NCI-H1048 (cell line): ENCODE measurements at places on chromosomes 7 and 10.

DNA sequence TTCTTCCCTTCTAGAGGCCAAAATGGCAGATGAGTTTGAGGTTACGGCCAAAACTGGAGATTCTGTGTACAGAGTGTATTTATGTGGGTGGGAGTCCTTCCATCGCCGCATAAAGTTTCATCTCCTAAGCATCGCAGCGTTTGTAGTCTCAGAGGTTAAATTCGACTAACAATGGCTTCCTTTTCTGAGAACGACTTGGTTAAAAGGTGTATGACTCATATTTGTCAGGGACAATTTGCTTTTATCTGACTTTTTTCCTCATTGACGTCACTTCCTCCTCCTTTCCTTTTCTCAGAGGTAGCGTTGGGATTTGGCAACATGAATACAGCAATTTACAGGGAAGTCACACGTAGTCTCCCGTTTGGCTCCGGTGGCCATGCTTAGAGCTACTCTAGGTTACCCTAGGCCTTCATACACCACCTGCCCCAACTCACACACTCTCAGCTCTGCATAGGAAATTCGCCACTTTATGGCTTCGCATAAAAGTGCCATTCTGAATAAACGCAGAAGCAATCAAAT lies 37.6 kb upstream of the TCF7L2 start:
- DNase-seq: no peak

- DNase-seq: peak; percentile 27
Observed at GRCh38 chr7:28179120-28180030, 1.2 kb downstream of the JAZF1 start.

- DNase-seq: no peak
Observed at GRCh38 chr10:3393958-3394357, 221.4 kb upstream of the PITRM1 start.

GRCh38 chr7:11716185-11716584 lies 115.8 kb downstream of the THSD7A start:
- no peak for DNase-seq

DNA sequence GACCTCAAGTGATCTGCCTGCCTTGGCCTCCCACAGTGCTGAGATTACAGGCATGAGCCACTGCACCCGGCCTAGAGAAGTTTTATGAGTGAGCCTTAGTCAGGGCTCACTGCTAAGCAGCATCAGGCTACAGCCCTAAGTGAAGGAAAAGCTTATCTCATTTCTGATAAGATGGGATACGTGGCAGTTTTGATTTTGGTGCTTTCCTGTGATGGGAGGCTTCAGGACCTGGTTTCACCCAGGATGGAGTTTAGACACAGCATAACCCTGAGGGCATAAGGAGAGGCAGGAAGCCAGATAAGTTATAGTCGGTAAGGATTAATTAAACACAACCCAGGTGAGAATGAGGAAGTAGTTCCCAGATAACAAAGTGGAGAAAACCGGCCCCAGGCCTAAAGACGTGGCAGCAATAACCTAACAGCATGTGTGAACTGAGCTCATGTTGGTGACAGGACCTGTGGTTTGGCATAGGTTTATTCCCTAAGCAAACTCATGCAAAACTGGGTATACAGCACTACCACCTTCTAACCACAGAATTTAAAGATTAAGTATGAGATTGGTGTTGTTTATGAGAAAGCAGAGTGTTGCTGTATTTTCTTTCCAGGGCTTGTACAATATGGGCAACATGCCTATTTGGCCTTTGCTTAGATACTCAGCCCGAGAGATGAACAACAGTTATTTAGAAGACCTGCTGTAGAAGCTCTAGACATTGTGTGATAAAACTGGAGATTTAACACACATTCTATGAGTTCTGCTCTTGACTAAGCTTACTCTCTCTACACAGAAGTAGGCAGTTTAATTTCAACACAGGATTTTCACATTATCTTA lies 119.4 kb downstream of the COL28A1 start:
- DNase-seq: peak; percentile 59

DNA sequence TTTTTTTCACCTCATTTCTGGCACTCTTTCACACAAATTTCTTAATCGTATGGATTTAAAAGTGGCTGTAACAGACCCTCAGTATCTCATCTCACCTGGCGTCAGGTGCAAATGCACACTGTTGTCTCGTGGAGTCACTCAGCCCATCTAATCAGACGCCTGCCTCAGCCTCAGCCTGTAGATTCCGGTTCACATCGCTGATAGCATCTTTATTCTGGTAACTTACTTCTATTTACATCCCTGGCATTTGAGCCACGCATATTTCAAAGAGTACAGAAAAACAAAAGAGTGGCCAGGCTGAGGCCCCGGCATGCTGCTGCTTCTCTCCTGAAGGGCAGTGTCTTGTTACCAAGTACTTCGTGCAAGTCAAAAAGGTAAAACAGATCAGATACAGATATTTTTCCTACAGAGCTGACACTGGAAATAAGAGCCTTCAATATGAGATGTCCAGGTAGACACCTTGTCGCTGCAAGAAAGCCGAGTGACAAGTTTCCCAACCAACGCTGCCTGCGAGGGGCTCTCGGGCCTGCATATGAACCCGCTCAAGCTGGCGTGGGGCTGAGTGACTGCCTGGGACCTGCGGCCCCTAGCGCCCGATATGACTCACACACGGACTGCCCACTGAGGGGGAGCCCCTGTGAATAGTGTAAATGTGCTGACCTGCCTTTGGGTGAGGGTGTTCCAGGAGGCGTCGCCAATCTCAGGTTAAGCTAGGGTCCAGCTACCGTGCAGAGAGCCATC lies 4.3 kb downstream of the VIPR2 start:
- no peak for DNase-seq

DNA sequence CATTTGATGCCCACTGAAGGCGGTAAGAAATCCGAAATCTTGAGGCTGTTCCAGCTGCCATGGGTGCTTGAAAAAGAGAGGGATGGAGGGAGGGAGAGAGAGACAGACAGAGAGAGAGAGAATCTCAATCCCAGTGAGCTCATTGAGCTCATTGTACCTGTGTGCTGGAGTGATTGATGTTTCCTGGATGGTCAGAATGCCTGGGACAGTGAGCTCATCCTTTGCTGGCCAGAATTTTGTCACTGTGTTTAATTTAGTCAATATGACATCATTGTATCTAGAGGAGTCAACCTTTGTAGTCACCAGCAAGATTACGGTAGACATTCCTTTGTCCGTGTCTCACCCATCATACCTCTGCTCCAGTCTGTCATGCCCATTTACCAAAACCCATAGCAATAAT lies 625.4 kb upstream of the POM121L12 start:
- DNase-seq: no peak

GRCh38 chr10:102396317-102396650 lies 779 bp downstream of the NFKB2 start:
- no peak for DNase-seq

DNA sequence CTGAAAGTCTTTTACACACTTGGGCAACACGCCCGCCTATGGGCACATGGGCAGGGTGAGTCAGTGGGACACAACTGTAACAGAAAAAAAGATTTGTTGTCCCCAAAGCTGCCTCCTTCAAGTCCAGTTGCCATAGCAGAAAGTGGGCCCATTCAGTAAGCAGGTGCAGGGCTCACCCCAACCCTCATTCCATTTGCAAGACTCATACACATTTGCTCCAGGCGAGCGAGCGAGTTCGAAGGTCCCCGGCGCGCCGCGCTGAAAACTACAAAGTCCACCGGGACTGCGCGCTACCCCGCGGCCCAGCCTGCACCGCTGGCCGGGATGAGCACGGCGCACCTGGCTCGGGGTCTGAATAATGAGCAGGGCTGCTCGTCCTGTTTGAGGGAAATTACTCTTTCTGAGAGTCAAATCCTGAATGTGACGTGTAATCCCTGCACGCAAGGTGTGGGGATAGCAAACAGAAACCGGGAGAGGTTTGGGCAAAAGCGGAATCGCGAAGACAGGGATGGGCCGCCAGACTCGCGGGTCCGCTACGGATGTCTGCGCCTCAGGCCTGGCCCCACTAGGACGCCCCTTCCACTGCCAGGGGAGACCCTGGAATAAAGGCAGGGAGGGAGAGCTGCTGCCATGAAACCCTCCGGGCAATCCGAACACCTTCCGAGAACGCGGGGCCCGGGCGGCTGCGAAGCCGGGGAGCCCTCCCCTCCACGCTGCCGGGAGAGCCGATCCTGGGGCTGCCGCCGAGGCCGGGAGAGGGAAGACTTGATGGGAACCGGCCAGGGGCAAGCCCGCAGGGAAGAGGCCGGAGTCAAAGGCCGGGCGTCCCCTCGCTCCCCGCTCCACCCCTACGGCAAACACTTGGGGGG lies 982 bp downstream of the COBL start:
- no peak for DNase-seq

GRCh38 chr7:94649450-94649849 lies 6.5 kb downstream of the SGCE start:
- no peak for DNase-seq

- no peak for DNase-seq
Observed at GRCh38 chr7:99429756-99430155, 8.8 kb downstream of the PTCD1 start.

DNA sequence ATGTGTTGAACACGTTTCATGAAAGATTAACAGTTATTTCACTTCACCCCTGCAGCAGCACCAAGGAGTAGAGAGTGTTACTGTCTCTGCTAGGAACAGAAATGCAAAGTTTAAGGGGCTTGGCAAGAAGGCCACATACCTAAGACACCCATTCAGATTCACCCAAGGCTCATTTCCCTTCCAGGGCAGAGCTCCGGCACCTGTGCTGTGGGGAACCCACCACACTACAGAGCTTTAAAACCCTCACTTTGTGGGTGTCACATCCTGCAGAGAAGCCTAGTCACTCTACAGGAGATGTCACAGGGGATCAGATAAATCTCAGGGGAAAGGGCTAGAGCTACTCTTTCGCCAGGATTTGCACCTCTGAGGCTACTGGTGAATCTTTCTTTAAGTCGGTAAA lies 176.1 kb upstream of the KLF6 start:
- no peak for DNase-seq

- no peak for DNase-seq
Observed at GRCh38 chr10:120360571-120360970, 96.5 kb upstream of the PLPP4 start.

- no peak for DNase-seq
Observed at GRCh38 chr7:107332488-107333269, 137.2 kb upstream of the GPR22 start.

DNA sequence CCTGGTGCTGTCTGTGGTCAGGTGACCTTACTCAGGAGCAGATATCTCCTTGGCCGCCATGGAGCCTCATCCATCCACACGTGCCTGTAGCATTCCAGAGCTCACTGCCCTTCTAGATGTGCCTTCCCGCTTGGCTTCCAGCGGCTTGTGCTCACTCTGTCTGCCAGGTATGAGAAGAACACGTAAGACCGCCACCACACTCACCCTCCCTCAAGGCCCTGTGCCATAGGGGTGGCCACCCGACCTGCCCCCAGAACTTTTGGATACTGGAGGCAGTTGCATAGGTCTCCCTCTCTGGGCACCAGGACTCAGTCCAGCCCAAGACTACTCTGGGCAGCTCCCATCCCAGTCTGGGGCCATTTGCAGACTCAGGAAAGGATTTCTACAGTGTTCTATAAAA lies 4.1 kb downstream of the MARVELD1 start:
- no peak for DNase-seq

GRCh38 chr10:35035606-35036005 lies 54.5 kb downstream of the CUL2 start:
- no peak for DNase-seq

GRCh38 chr7:33644489-33644888 lies 260.9 kb upstream of the BMPER start:
- no peak for DNase-seq

- DNase-seq: no peak
Observed at GRCh38 chr7:98236355-98237185, 15.5 kb downstream of the TECPR1 start.

GRCh38 chr7:129958643-129959470 lies 6.1 kb upstream of the UBE2H start:
- DNase-seq: no peak

GRCh38 chr7:142865766-142866165 lies 10.9 kb downstream of the EPHB6 start:
- no peak for DNase-seq

GRCh38 chr7:101125989-101126650 lies 784 bp upstream of the SERPINE1 start:
- no peak for DNase-seq

DNA sequence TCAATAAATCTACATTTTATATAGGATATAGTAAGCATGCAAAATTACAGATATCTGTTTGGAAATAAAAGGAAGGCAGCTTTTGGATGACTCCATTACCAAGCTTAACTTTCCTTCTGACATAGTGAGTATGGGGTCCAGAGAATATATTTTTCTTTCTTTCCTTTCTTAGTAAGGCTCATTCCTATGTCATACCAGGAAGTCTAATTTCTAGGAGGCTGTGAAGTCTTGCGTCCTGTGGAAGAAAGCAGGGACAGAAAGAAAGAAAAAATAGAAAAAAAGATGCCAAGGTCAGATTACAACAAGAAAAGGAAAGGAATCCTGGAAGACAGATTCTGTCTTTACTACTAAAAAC lies 36.3 kb downstream of the AKR1C8 start:
- DNase-seq: no peak

GRCh38 chr7:131607291-131608115 lies 51.1 kb upstream of the PODXL start:
- DNase-seq: no peak

- no peak for DNase-seq
Observed at GRCh38 chr7:114334989-114335388, 79.6 kb upstream of the FOXP2 start.

DNA sequence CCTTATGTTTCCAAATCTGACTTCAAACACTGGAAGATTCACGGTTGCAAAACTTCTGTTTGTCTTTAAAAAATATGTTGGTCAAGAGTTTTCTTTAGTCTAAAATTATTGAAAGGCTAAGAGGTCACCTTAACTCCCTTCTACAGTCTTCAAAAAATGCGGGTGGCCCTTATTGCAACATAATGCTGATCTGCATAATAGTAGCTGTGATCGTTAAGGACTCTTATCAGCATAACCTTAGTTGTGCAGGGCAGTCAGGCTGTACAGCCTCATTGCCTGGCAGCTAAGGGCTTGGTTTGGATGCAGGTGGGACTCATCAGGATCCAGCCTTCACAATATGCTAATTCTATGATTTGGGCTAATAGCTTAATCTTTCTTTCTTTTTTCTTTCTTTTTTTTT lies 15.0 kb downstream of the KIAA1217 start:
- DNase-seq: no peak

- DNase-seq: no peak
Observed at GRCh38 chr7:69903410-69903809, 305.1 kb downstream of the AUTS2 start.

GRCh38 chr10:44004913-44005787 lies 356.5 kb upstream of the ZNF32 start:
- no peak for DNase-seq

- DNase-seq: no peak
Observed at GRCh38 chr7:156832195-156832877, 60.6 kb downstream of the LMBR1 start.

GRCh38 chr10:88792661-88793060 lies 9.9 kb upstream of the LIPM start:
- DNase-seq: no peak

DNA sequence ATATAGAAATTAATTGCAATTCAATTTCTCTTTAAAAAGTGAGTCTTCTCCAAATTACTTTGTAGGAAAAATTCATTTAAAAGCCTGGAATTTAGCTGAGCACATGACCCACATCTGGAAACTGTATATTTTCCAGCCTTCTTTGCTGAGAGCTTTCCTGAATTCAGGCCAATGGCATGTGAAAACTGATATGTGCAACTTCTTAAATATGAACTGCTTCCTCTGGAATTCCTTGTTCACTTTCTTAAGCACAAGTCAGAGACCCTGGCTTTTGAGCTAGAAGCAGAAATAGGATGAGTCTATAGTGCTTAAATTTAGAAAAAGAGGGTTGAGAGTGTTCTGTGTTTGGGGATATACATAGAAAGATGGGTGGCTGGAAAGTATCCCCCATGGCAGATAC lies 365.1 kb upstream of the MTPN start:
- no peak for DNase-seq
